ENCODE measurements at places on chromosomes 13 and 19.
A peak's percentile ranks its signal among the peaks of the same experiment; 100 is the strongest.

DNA sequence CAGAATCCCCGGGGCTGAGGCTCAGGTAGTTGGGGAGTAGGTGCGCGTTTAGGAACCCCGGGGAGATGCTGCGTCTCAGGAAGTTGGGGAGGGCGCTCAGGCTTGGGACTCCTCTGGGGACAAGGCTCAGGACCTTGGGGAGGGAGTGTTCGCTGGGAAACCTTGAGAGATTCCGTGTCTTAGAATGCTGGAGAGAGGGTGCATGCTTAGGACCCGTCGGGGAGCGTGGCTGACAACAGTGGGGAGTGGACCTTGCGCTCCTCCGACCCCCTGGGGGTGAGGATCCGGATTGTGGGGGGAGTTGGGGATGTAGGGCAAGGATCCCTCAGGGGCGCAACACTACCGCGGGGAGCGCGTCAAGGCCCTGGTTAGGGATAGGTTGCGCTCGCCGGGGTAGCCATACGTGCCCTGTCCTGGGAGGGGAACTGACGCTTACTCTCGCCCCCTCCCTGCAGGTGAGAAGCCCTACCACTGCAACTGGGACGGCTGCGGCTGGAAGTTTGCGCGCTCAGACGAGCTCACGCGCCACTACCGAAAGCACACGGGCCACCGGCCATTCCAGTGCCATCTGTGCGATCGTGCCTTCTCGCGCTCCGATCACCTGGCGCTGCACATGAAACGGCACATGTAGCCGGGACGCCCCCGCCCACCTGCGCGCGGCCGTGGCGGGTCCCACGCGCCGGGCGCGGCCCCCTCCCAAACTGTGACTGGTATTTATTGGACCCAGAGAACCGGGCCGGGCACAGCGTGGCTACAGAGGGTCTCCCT is 2.0 kb downstream of the KLF2 start:
- DNase-seq: peak; percentile 46

DNA sequence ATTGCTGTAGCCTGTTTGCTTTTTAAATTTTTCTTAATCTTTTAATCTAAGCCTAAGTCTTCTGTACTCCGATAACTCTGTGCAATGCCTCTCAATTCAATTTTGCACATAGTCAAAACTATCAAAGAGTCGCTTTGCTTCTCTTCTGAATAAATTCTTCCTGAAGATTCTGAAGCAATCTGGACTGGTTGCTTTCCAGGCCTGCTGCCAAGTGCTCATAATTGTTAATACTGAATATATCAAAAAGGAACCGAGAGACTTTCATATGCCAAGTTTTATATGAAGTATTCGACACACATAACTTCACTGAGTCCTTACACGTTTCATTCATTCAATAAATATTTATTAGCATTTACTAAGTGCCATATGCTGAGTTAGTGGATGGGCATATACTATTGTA is 91.3 kb downstream of the EDNRB start:
- no peak for DNase-seq

GRCh38 chr19:7200736-7201135 is 93.5 kb downstream of the INSR start:
- DNase-seq: no peak

GRCh38 chr13:52707375-52707774 is 32.2 kb downstream of the CNMD start:
- DNase-seq: no peak

DNA sequence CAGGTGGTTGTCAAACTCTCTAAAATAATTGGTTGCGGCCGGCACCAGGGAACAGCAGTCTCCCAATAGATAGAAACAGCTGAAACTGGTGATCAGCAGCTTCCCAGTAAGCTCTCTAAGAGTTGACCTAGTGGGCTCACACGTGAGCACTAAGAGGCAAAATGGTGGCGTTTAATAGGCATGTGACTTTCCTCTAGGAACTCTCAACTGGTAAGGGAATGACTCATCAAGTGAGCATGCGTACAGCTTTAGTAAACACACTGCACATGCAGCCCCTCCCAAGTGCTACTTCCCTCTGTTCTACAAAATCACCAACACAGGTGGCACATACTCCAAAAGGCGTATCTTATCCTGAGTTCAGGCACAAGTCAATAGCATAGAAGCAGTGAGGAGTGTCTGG is 41.7 kb downstream of the TNFSF11 start:
- no peak for DNase-seq

DNA sequence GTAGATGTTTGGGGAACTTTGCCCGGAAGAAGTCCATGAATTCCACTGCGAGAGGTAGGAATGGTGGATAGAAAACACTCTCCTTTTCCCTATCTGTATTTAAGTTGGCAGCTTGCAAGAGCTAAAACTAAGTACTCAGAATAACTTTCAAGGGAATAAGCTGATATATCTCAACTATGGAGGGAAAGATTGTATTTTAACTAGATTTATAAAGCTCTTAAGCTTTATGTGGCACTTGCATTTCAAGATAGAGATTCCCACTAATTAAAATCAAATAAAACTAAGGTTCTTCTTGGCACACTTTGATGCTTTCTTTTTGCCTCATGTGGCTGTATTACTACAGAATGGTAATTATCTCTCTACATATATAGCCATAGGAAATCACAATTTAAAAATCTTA is 149.7 kb upstream of the STARD13 start:
- no peak for DNase-seq

DNA sequence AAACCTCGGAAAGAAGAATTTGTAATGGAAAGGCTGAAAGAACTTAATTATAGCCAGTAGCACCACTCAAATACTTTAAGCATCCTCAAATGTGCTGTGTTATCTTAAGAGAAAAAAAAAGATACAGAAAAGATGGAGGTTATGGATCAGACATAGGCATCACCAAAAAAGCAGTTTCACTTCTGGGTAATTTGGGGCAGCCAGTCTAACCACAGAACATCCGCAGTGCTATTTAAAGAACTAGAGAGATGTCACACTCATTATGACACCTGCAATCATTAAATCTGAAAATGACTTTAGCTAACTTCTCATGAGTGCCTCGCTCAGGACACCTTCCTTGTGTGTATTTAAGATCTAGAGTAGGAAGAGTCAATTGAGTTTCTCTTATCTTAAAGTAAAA is 211.8 kb downstream of the RBM26 start:
- peak; percentile 5 for DNase-seq

- DNase-seq: no peak
Observed at GRCh38 chr13:67792151-67792676, 562.1 kb upstream of the PCDH9 start.

- no peak for DNase-seq
Observed at GRCh38 chr19:11872624-11873023, 15.0 kb upstream of the ZNF69 start.

DNA sequence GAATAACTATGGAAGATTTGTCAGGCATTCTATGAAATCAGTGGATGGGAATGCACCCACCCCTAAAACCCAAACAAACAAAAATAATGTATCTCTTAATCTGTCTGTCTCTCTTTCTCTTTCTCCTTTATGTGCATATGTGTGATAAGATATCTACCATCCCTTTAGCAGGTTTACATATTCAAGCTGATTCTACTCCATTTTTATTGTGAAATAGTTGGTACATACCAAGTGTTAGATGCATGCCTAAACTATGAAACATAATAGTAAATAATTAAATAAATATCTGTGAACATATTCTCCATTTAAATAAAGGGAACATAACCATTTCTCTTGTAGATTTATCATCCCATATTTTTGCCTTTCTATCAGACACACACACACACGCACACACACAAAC is 121.8 kb upstream of the PCDH9 start:
- no peak for DNase-seq

GRCh38 chr19:50739132-50739913 is 16.2 kb downstream of the CLEC11A start:
- no peak for DNase-seq

GRCh38 chr19:1856698-1857603 is 6.4 kb downstream of the KLF16 start:
- no peak for DNase-seq

DNA sequence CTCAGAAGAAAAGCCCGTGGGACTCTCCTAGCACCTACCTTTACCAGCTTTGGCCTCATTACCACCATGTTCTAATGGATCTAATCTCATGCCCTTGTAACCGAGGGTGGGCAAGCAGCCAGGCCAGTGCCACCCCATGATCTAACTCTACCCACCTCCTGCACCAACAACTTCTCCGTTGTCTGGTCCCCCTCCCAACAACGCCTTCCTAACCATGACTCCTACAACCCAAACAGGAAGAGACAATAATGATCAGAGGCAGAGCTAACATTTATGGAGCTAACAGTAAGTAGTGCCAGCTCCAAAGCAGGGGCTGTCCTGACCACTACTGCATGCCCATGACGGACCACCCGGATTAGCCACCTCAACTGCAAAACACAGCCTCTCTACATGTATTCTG is 3.5 kb downstream of the USP12 start:
- DNase-seq: no peak

GRCh38 chr13:79776531-79777295 is 295.8 kb downstream of the NDFIP2 start:
- DNase-seq: no peak

DNA sequence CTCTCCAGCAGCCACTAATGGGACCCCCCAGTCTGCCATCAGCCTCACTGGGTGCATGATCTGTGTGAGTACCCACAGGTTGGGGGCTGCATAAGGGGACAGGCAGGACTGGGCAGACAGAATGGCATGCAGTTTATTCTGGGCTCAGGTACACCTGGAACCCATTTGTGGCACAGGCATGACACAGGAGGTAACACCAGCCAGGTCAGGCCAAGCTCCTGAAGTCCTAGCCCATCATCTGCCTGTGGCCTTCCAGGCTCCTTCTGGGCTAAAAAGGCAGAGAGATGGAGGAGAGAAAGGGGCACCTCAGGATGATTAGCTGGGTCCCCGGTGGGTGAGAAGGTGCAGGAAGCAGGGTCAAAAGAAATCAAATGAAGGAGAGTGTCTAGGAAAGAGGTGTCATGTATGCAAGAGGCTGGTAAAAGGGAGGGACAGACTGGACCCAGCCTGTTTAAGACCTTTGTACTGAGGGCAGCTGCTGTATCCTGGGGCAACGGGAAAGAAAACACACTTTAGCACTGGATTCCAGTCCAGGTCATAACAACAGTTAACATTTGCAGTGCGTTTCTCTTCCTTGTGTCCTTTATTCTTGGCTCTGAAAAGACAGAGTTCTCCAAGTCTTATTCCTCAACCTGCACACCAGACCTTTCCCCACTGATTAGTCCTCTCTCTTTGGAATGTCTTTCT is 20.2 kb upstream of the DGKH start:
- DNase-seq: no peak

DNA sequence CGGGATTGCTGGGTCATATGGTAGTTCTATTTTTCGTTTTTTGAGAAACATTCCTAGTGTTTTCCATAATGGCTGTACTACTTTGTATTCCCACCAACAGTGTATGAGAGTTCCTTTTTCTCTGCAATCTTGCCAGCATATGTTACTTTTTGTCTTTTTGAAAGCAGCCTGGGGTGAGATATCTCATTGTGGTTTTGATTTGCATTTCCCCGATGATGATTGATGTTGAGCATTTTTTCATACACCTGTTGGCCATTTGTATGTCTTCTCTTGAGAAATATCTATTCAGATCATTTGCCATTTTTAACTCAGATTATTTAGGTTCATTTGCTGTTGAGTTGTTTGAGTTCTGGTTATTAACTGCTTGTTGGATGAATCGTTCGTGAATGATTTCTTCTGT is 18.5 kb upstream of the ATP12A start:
- DNase-seq: no peak

DNA sequence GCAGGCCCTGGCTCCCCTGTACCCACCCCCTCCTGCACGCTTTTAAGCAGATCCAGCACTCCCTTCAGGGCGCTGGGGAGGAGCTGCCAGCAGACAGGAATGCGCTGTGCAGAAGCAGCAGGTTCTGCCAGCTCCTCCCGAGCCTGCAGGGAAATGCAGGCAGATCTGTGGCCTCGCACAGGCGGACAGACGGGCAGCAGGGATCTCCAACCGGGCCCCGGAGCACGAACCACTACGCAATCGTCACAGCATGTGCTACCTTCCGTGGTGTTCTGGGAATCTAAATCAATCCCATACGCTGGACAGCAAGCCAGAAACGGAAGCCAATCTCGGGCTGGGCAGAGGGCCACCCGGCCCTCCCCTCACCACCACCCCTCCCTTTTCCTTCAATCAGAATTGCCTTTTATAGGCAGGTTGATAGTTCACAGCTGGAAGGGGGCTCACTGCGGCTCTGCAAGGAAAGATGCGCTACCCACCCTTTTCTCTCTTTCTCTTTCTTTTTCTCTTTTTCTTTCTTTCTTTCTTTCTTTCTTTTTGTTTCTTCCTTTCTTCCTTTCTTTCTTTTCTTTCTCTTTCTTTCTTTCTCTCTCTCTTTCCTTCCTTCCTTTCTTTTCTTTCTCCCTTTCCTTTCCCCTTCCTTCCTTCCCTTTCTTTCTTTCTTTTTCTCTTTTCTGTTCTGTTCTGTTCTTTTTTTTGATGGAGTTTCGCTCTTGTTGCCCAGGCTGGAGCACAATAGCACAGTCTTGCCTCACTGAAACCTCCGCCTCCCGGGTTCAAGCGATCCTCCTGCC is 99.9 kb downstream of the GNG7 start:
- no peak for DNase-seq

GRCh38 chr13:95406176-95406575 is 104.9 kb upstream of the ABCC4 start:
- DNase-seq: no peak

- DNase-seq: no peak
Observed at GRCh38 chr13:44165889-44166496, 207.6 kb upstream of the SERP2 start.

DNA sequence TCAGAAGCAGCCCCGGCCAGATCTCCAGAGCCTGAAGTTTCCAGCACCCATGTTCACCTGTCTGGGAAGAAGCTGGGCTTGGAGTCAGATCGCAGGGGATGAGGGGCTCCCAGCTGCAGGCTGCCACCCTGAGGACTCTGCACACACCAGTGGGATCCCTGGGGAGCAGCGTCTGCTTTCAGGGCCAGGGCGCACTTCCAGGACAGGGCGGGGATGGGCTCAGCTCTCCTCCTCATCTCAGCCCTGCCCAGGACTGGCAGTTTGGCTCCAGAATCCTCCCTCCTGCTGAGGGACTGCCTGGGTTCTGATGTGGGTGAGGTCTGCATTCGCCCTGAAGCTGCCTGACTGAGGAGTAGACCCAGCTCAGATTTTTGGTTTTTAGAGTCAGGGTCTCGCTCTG is 3.5 kb downstream of the SLC7A9 start:
- no peak for DNase-seq

GRCh38 chr19:9967326-9967725 is 31.0 kb upstream of the OLFM2 start:
- no peak for DNase-seq

GRCh38 chr19:640161-640558 is 481 bp downstream of the FGF22 start:
- DNase-seq: no peak

GRCh38 chr13:52104624-52105023 is 24.2 kb downstream of the NEK5 start:
- no peak for DNase-seq

GRCh38 chr19:7224209-7224686 is 70.0 kb downstream of the INSR start:
- no peak for DNase-seq

GRCh38 chr13:101982903-101983302 is 418.9 kb downstream of the FGF14 start:
- no peak for DNase-seq

- DNase-seq: no peak
Observed at GRCh38 chr13:43116242-43116641, 92.9 kb downstream of the DNAJC15 start.

GRCh38 chr19:55663846-55664536 is 9.2 kb downstream of the U2AF2 start:
- no peak for DNase-seq

Measured in effector memory CD4-positive, alpha-beta T cell (primary cell).